Osteoblast (primary cell): ENCODE measurements at places on chromosomes 3 and 15. TPM values are rescaled to one million over a fixed set of nuclear protein-coding genes. Genes with fewer than 3 reads are reported as not detected.

CADPS gene
- 3.2 TPM in 1 of 2 replicates, not detected in the other for total RNA-seq

PLD1 gene
- 18.1 and 29.5 TPM in 2 replicates for total RNA-seq

IL5RA gene
- not detected in 2 replicates for total RNA-seq

CLDN16 gene
- total RNA-seq = under 0.01 TPM in 1 of 2 replicates, not detected in the other

C3orf49 gene
- not detected in 2 replicates for total RNA-seq

C3orf33 gene
- total RNA-seq = 2.5 and 4.7 TPM in 2 replicates

OXNAD1 gene
- total RNA-seq = 11.2 and 11.9 TPM in 2 replicates

C3orf22 gene
- total RNA-seq = not detected in 2 replicates

GRCh38 chr3:78048698-78049097 lies 1008.8 kb downstream of the ROBO2 start:
- no peak for DNase-seq

DNA sequence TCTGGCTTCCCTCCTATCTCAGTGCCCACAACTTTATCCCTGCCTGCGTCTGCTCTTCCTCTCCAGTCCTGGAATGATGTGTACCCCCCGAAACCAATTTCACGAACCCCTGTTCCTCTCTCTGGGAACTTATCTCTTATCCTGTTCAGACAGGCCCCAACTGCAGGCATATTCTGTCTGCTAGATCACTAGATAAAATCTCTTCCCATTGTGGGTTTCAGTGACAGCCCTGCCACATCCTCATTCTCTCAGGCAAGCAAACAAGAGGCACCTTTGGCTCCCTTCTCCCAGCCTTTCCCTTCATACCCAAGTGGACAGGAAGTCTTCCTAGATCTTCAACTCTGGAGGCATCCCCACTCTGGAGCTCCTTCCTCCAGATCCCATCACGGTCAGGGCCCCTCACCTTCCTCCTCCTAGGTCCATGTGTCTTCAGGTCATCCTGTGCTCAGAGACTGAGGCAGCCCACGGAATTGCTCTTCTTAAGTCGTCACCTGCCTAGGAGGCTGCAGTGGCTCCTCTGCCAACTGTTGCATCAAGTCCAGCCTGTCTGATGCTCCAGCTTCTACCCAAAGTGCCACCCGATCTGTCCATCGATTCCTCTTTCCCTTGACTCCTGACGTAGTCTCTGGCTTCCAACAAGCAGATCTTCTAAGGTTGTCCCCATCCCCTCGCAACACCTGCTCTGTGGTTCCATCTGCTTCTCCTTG lies 190.8 kb downstream of the SLCO3A1 start:
- DNase-seq = no peak

GRCh38 chr3:68060191-68060590 lies 405.8 kb upstream of the SUCLG2 start:
- DNase-seq = no peak

DNA sequence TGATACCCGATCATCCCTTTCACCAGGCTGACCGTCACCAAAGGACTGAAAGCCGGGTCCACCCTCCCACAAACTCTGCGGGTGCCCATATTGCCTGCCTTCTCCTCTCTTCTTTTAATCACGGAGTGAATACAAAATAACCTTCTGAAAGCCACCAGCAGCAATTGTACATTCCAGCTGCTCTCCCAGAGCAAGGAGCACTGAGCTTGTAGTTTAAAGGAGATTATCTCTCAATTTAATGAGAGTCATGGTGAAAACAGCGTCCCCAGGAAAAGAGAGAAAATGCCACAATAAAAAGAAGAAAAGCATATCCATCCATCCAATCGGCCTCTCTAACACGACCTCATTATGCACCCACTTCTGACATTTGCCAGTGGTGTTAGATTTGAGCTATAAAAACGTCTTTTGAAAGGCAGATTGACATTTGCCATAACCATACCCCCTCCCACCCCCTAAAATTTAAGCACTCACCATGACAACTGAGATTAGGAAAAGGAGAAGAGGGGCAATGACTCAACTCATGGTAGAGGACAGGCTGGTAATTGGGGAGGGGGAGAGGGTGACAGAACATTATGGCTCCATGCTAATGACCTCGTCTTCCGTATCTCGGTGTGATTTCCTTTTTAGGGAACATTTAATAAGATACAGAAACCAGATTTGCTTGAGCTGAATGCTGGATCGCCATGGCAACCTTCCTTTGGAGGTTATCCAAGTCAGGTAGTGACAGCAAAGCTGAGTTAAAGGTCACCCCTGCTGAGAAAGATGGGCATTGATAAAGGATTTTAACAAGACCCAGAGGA lies 106.2 kb downstream of the ST8SIA2 start:
- DNase-seq = no peak

DNA sequence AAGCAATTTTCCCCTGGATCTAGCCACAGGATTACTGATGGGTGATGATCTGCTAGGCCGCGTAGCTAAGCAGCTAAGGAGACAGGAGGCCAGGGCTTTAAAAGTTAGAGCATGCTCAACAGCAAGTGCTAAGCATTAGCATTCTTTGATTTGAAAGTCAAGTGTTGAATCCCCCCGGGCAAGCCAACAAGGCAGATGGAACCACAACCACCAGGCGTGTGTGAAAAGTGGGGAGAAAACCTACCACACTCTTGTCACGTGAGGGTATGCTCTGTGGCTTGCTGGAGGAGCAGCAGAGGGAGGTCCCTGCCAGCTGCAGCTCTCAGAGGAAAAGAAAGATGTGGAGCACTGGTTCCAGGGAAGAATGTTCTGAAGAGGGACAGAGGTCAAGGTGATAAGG lies 20.9 kb downstream of the SLC51A start:
- DNase-seq = no peak

GRCh38 chr15:56754772-56755370 lies 21.6 kb upstream of the ZNF280D start:
- no peak for DNase-seq

GRCh38 chr3:17183951-17184550 lies 299.3 kb downstream of the PLCL2 start:
- DNase-seq = no peak

DNA sequence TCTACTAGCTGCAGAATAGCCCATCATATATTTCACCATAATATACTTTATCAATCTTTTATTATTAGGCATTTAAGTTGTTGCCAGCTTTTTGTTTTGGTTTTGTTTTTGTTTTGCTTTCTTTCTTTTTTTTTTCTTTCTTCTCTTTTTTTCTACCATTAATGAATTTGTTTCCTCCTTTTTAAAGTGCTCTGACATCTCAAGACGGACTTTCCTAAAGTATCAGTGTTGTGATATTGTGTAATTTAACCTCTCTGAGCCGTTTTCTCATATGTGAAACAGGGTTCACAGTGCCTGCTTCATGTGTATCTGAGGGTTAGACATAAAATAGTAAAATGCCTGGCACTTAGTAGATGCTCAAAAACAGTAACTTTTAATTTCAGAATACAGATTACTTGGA lies 109.5 kb upstream of the IL12A start:
- DNase-seq = peak; percentile 54

- DNase-seq = no peak
Observed at GRCh38 chr3:106025151-106025722, 156.4 kb upstream of the CBLB start.

DNA sequence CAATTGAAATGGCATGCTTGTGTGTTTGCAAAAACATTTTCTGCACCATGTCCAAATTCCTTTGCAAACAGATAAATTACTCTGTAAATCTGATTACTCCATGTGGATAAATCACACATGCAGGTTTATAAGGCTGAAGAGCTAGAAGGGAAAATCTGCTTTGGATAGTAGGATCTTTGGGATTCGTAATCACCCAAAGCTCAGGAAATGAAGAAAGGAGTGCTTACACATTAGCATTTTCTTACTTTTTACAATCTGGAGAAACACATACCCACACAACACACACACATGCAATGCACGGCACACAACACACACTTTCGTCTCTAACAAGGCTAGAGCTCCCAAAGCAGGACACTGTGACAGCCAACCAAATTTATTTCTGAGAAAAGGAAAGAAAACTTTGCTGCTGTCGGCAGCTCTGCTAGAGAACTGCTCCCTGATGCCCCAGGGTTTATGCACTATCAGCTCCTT lies 2.1 kb downstream of the LSAMP start:
- no peak for DNase-seq

- DNase-seq = no peak
Observed at GRCh38 chr3:10915376-10915775, 77.2 kb upstream of the SLC6A1 start.

GRCh38 chr15:34456658-34457057 lies 19.1 kb upstream of the GOLGA8A start:
- DNase-seq = no peak

DNA sequence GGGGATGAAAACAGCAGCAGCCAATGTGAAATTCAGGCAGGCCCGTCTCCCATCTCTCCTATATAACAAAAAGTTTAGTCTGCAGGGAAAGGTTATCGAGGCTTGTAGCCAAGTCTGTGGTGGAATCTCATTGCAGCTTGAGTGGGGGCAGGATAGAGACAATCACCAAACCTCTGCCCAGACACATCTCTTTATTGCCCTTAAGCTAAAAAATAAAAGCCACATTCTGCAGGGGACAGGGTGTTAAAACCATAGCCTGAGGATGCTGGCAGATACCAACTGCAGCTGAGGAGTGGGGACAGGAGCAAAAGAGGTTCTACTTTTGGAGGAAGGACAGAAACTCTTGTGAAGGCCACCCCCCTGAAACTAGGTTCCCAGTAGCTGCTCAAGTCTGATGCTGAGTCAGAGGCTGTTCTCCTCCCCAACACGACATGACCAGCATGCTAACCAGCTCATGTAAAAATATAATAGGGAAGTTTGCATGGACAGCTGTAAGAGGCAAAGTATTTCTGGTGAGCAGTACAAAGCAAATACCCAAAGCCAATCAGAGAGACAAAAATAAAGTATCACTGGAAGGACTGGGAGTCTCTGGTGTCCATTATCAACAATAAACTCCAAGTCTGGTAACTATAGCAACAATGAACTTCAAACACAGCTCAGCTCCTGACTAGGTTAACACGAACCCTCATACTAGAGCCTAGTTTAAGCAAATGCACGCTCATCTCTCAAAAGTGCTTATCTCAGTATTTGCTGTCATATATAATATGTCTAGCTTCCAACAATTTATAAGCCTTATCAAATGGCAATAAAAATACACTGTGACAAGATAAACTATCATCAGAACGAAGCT lies 362.2 kb upstream of the SLCO3A1 start:
- no peak for DNase-seq

DNA sequence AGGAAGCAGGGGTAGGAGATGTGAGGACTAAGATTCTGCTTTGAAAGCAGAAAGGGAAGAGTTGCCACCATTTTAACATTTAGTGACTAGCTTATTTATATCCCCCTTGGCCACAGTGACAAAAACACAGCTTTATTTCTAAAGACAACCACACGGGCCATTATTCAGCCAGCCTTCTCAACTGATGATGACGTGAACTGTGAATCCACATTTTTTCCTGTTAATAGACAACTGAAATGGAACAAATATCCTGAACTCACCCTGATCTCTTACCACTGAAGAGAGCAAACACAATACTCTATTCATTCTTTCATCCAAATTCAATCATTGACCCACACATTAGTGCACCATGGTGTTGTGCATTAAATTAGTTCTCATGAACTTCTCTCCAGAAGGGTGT lies 145.1 kb downstream of the TNIK start:
- no peak for DNase-seq

DNA sequence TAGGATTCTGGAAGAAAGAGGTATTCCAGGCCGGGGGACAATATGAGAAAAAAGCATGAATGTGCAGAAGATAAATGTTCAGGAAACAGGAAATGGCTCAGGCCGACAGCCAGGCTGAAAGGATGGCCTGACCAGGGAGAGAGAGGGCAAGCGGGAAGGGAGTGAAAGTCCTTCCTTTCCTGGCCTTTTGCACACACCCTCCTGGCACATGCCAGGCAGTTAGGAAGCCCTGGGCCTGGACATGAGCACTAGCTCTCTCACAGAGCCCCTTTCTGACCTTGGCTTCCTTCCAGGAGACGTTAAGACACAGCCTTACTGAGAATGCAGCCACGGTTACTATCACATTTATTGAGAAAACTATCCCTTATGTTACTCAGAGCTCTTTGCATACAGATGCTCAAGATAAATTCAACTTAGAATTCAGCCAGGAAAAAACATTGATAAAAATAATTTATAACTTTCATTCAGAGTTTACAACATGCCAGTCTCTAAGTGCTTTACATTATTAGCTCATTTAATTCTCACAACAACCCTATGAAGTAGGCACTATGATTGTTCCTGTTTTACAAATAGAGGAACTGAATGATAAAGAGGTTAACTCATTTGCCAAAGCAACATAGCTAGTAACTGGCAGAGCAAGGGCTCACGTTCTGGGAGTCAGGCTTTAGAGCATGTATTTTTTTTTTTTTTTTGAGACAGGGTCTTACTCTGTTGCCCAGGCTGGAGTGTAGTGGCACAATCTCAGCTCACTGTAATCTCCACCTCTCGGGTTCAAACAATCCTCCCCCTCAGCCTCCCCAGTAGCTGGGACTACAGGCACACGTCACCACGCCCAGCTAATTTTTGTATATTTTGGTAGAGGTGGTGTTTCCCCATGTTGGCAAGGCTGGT lies 39.4 kb upstream of the SMAD3 start:
- DNase-seq = peak; percentile 92

GRCh38 chr3:59249004-59249403 lies 199.2 kb upstream of the CFAP20DC start:
- DNase-seq = peak; percentile 3

- no peak for DNase-seq
Observed at GRCh38 chr3:150830094-150830681, 67.2 kb upstream of the SIAH2 start.

DNA sequence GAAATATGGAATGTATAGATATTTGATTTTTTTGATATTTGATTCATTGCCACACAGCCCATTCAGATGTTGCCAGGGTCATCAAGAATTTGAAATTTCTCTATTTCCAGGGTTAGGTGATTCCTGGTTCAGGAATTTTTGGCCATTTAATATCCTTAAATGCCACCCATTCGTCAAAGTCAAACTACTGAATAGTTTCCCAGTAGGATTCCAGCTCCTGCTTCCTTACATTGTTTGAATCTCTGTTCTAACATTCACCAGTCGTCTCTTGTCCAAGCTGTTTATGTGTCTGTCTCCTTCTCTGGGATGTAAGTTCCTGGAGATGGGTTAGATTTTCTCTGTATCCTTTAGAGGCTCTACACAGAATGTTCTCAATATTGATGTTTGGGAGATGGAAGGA lies 124.9 kb upstream of the TLE3 start:
- DNase-seq = no peak

DNA sequence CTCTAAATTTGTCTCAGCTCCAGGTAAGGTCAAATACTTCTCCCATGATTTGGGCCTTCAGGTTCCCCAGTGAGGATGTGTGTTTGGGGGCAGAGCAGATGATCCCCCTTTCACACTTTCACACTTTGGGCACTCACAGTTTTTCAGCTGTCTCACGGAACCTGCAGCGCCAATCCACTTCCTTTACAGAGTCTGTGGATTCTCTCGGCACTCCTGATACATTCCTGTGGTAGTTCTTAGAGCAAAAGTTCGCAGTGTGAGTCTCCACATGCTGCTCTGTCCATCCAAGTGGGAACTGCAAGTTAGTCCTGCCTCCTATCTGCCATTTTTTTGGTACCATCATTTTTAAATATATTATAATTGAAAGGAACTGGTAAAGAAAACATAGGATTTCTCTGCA lies 20.2 kb upstream of the CPOX start:
- DNase-seq = no peak

GRCh38 chr15:25508369-25509002 lies 69.7 kb upstream of the UBE3A start:
- DNase-seq = peak; percentile 31
